ENCODE measurements at places on chromosomes 3 and 15.
A peak's percentile ranks its signal among the peaks of the same experiment; 100 is the strongest.

- no peak for DNase-seq
These were observed 286.0 kb downstream of the OCA2 start for GRCh38 chr15:27813139-27813538.

- DNase-seq, result peak; percentile 22
These were observed 14.4 kb downstream of the RTP1 start for GRCh38 chr3:187211532-187212195.

DNA sequence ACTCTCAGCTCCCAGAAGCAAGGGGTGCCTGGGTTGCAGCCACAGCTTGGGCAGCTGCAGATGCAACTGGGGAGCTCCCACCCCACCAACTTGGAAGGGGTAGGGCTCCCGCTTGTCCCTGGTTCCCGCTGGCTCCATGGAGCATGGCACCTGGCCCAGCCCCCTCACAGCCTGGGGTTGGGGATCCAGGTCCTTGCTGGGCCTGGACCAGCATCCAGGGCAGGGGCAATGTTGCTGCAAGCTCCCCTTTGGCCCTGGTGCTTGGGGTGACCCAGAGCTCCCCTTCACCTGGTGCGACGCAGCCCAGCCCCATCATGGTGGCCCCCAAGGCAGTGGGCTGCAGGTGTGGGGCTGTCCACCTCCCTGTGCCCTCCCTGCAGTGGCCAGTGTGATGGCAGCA is 99.6 kb upstream of the FRMD4B start:
- DNase-seq, result no peak

GRCh38 chr3:84440291-84440690 is 518.5 kb upstream of the CADM2 start:
- DNase-seq, result no peak

- no peak for DNase-seq
These were observed 20.8 kb downstream of the ATP13A3 start for GRCh38 chr3:194465920-194466570.

DNA sequence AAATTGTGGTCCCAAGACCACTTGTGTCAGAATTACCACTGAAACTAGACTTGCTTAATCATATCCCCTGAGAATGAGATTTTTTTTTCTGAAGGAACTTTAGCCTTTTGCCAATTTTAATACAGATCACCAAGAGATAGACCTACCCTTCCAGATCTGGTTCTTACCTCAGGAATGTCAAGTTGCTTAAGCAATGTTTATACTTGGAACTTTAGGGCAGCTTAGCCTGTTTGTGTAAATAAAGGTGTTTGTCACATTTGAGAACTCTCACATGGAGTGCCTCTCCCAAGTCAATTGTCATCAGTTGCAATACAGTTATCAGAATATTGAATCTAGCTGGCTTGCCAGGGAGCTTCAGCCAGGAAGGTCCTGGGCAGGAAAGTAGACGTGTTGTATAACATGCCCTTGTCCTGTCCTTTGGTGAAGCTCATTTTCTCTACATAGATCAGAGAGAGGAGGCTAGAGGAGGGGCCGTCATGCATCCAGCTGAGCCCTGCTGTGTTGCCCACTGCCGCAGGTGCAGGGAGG is 3.9 kb downstream of the GPD1L start:
- DNase-seq, result no peak

GRCh38 chr3:29346828-29347227 is 66.0 kb downstream of the RBMS3 start:
- no peak for DNase-seq

GRCh38 chr15:68469162-68470048 is 37.4 kb upstream of the ITGA11 start:
- no peak for DNase-seq

GRCh38 chr3:17040990-17041377 is 156.2 kb downstream of the PLCL2 start:
- DNase-seq, result no peak

DNA sequence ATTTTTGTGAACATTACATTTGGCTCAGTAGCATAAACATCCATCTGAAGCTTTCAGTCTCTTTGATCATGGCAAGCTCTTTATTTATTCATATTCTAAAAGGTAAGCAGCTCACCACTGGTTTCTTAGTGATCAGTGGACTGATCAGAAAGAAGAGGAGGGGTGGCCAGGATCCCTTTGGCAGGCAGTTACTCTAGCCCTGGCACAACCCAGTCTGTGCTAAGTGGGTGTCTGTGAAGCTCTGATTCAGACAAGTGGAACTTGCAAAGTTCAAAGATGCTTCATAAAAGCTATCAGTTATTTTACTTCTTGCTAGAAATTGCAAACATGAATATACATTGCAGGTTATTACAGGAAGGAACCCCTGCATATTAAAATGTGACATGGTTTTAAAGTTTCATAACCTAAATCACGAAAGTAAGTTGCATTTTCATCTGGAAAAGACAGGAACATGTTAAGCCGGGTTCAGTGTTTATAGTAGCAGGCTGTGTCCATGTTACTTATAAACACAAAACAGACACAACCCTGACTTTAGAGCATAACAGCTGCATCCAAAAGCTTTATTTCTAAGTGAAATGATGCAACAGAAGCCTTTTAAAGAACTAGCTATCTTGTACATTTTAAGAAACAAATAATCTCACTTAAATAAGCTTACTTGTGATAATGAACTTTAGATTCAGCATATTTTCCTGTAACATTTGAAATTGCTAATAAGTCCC is 785.3 kb downstream of the MCTP2 start:
- no peak for DNase-seq

- DNase-seq, result no peak
These were observed 870.5 kb downstream of the PDCD6IP start for GRCh38 chr3:34668915-34669314.

DNA sequence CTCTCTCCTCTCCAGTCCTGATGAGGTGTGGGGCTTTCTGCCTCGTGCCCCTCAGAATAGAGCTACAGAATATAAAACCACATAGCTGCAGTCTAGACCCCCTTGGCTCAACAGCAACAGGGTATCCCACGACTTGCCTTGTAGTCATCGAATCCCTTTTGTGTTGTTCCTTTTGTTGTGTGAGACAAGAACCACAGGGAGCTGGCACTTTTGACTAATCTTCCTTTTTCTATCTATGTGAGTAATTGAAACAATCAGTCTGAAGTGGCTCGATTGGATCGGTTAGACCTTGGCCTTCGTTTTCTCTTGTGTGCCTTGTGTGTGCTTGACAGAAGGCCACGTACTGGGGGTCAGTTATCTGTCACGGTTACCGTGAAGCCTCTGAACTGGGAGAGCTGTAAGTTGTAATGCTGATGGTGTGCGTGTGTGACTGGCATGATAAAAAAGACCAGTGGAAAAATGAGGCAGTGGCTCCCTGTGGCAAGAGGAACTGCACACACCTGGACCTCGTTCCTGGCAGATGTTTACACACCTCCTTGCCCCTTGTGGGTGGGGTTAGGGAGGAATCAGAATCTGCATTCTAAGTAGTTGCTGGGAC is 23.2 kb upstream of the IQCF6 start:
- DNase-seq, result no peak

DNA sequence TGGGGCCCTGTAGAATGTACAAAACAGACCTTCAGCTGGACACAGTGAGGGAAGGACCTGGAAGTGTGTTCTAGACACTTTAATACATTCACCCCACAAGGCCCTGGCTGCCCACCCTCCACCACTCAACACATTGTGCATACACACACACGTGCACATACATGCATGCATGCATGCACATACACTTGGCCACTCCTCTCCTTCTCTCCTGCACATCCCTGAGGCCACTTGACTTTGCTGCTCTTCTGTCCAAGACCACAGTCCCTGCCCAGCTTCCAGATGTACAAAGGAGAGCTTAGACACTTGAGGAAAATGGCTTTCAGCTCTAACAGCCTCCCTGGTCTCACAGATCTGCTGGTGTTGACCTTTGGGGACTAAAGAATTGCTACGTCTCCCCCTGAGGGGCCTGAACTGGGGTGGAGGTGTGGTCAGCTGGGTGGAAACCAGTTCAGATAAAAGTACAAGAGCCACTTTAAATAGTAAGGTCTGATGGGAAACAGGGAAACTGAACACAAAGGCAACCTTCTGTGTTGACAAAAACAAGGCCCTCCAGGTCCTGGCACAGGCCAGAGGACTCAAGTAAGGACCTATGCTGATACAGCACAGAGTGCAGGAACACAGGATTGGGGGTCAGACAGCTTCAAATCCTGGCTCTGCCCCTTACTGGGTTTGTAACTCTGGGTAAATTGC is 24.8 kb upstream of the NOX5 start:
- no peak for DNase-seq

DNA sequence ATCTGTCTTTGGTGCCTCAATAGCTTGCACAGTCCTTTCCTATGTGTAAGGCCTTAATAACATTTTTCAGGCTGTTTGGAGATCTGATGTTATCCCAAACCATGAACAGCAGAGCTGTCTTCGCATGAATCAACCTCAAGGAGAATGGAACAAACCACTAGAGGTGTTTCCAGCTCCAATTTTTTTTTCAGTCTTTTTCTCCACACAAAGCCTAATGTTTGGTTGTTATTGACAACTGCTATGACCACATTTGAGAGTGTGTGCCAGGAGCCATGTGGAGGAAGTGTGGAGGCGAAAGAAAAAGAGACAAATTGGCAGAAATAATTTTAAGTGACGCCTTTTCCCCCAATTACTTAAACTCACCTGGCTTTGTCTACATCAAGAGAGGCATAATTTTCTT is 38.7 kb downstream of the RTP4 start:
- DNase-seq, result no peak

DNA sequence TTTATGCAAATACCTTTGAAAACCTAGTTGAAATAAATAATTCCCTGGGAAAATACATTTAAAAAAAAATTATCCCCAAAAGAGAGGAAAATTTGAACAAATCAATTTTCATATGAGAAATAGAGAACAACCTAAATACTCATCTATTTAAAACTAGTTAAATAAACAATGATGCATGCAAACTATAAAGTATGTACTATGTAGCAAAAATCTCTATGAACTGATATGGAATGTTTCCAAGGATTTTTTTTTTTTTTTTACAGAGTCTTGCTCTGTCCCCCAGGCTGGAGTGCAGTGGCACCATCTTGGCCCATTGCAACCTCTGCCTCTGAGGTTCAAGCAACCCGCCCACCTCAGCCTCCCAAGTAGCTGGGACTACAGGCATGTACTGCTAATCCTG is 27.2 kb upstream of the B3GALNT1 start:
- no peak for DNase-seq

DNA sequence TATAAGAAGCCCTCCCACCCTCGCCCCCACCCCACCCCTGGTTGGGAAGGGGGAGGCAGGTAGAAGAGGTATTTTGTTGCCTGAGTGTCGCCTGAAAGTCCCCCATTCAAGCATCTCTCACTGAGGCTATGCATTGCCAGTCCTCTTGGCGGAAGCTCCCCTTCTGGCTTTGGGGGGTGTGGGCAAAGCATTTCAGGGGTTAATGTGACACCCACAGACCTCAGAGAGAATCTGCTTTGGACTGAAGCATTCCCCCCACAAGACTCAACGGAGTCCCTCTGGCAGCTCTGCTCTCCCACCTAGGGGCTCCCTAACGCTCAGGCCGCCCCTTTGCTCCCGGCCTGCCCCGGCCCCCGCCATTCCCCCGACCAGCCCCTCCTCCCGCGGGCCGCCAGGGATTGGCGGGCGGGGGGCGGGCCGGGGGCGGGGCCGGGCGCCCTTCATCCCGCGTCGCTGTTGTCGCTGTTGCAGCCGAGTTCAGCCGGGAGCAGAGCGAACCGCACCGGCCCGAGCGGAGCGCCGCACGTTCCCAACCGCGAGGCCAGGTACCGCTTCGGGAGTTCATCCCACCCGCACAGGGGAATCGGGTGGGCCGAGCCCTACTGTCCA is at the start of gene SLC38A3:
Gene SLC38A3, plus strand, starts transcription at position 468 of the 609 bp plus-strand sequence. CDS start 8,929 bp downstream, outside the sequence.
- DNase-seq, result no peak

- DNase-seq, result no peak
These were observed 17.9 kb downstream of the ACSBG1 start for GRCh38 chr15:78216276-78217104.

DNA sequence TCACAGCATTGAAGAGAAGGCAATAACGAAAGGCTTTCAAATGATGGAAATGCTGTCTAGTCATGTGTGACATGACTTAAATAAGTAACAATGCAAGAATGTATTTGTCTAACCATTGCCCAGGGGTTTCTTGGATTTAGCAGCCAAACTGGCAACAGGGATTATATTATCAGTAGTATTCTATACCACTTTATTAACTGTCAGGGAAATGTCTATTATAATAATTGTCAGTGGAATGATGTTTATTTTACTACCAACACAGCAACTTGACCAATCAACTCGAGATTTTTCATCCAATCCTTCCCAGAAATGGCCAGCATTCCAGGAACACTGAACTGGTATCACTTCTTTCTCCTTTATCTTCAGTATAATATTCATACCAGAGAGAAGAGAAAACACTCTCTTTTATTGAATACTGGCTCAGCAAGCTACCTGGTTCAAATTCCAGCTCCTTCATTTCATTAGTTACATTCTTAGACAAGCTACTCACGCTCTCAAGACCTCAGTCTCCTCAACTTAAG is 66.2 kb downstream of the FOXP1 start:
- DNase-seq, result no peak

DNA sequence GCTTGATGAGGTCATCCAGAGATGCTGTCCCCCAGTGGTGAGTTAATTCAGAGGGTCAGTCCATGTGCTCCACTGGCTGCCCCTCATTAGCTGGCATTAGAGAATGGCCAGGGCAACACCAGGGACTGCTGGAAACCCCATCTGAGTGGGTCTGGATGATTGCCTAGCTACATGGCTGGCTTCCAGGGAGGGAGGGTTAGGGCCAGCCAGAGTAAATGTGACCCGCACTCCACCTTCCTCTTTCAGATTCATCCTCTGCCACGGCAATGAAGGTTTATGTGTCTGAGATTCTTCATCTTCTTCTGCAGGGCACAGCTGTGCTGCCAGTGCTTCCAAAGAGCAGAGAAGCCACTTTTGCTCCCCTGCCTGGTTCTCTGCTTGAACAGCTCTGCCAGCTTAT is 391.9 kb downstream of the OCA2 start:
- DNase-seq, result no peak

- DNase-seq, result no peak
These were observed 71.2 kb upstream of the SOX14 start for GRCh38 chr3:137692803-137693431.

- DNase-seq, result no peak
These were observed 507.6 kb upstream of the ADAMTS9 start for GRCh38 chr3:65195211-65196006.

DNA sequence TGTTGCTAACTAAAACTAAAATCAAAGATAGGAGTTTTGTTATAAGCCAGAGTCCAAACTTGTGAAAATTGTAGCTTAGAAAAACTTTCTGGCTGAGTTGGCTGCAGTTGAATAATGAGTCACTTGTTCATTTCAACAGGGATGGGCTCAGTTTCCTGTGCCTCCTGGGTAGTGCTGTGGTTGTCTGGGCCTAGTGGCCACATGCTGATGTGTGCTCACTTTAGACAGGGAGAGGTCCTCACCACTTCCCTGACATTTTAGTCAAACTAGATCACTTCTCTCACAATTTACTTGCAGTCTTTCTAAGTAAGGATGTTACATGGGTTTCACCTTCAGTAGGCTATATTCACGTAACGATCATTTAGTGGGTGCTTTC is 6.3 kb upstream of the UBE2Q2 start:
- DNase-seq, result peak; percentile 86

- DNase-seq, result no peak
These were observed 99.2 kb upstream of the LRRN1 start for GRCh38 chr3:3699816-3700633.

- DNase-seq, result no peak
These were observed 48.1 kb downstream of the PLCL2 start for GRCh38 chr3:16932877-16933276.
